Thoracic aorta (tissue), 2 donors: ENCODE measurements at places on chromosomes 11 and 22. TPM values are rescaled to one million over a fixed set of nuclear protein-coding genes. Genes with fewer than 3 reads are reported as not detected.

- DNase-seq: no peak
These were observed at the start of gene CYB5R3 for GRCh38 chr22:42649246-42650099. Gene CYB5R3, minus strand, starts transcription at chr22:42649392. Its CDS starts 77 bp downstream, at chr22:42649315.

DNA sequence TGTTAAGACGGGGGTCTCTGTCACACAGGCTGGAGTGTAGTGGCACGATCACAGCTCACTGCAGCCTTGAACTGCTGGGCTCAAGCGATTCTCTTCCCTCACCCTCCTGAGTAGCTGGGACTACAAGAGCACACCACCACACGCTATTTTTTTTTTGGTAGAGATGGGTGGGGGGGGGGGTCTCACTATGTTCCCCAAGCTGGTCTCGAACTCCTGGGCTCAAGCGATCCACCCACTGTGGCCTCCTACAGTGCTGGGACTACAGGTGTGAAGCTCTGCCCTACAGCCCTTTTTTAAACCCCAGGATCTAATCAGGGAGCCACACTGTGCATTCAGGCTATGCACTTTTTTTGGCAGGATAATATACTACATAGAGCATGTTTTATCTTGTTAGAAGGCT, 1.4 kb upstream of the DHCR7 start:
- DNase-seq: no peak

- DNase-seq: no peak
These were observed 35.3 kb upstream of the TTLL12 start for GRCh38 chr22:43222262-43222661.

- DNase-seq: no peak
These were observed 33.5 kb upstream of the CRTAM start for GRCh38 chr11:122804796-122805195.

- DNase-seq: no peak
These were observed 46.8 kb downstream of the SLN start for GRCh38 chr11:107665018-107665417.

The XKR3 gene
- total RNA-seq: not detected

The SYT8 gene
- 3.4 TPM for total RNA-seq

The SHANK2 gene
- 0.99 TPM for total RNA-seq
